ENCODE measurements at places on chromosomes 2 and 18.

GRCh38 chr18:77470569-77471413, 221.1 kb downstream of the GALR1 start:
- DNase-seq, result peak; percentile 32

GRCh38 chr2:51103205-51103604, 71.3 kb upstream of the NRXN1 start:
- DNase-seq, result peak; percentile 49

DNA sequence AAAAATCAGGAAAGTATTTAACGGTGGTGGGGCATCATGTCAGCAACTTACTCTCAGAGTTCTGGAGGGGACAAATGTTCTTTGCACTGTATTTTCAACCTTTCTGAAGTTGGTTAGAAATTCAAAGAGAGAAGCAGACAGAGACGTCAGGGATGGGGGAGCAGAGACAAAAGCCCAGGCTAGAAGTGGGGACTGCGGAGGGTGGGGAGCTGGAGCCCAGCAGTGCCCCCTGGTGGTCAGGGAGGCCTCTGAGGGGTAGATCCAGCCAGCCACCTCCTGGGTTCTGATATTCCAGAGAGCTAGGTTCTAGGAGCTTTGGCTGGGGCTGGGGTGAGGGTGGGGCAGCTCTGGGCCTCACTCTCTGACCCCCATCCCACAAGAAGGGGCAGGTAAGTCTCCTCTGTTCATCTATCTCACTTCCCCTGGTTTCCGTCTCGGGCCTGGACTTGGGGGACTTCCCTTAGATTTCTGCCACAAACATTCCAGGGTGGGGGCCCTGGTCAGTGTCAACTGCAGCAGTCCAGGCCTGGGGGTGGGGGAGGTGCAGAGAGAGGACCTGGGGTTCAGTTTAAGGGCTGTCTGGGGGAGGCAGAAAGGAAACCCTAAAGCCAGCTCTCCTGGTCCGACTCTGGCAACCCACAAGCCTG, 8.9 kb downstream of the TNS1 start:
- DNase-seq, result peak; percentile 47

- DNase-seq, result no peak
These were observed 297.9 kb downstream of the NDUFA10 start for GRCh38 chr2:239727182-239727775.

DNA sequence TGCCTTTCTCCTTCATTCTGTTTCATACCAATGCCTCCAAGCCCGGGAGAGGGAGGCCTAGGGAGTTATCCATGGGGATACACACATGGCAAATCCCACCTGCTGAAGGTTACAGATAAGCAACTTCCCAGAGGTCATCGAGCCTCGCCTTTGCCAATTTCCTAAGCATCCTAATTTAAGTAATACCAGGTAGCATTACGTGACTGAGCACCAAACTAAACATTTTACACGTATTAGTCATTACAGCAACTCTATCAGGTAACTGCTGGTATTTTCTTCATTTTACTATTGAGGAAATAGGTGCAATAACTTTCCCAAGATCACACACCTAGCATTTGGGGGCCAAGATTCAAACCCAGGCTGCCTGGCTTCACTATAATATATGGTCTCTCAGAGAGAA, 30.1 kb upstream of the BZW1 start:
- DNase-seq, result no peak

GRCh38 chr2:172894689-172895387, 159.2 kb downstream of the RAPGEF4 start:
- no peak for DNase-seq

DNA sequence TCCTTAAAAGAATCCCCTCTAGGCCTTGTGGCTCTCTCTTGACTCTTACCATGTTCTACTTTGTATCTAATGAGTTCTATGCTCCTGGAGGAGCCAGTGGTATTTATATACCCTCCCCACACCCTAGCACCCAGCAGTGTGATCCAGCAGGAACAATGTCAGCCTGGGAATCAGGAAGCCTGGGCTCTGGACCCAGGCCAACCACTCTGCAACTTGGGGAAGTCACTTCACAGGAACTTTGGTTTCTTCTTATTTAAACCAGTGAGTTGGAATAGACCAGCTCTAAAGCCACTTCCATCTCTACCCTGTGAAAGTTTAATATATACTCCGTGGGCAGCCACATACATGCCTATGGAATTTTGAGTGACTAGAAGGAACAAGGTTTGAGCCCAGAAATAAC, 11.6 kb upstream of the SPTBN1 start:
- no peak for DNase-seq

DNA sequence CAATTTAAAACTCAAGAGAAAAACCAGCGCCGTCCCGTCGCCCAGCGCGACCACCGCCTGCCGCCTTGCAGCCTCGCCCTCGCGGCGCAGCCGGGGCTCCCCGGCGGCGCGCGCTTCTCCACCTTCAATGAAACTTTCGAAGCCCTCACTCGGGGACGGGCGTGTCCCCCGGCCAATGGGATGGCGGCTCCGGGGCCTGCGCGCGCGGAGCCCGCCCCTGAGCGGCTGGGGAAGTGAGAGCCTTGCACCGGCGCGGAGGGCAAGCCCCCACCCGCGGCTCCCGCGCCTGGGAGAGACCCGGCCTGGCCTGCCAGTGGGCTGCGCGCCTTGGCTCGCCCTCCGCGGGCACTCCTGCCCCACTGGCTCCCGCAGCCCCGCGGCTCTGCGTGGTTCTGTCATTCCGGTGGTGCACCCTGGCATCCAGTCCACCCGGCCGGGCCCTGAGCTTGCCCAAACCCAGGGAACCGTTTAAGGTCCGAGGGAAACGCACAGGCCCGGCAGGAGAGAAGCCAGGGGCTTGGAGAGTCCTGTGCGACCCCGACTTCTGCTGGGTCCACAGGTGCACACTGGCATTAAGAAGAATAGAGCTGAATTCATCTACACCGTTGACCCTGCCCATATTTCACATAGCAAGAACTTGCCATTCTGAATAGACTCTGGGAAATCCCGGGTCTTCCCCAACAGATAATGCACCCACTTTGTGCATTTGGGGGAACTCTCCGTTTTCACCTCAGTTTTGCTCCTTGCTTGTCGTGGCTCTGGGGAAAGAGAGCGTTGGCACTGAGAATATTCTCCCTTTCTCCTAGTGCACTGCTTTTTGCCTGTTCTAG, at the start of gene PIEZO2:
TSS of gene PIEZO2 (minus strand) at position 129 of the 830 bp plus-strand sequence. CDS start 981 bp downstream, outside the sequence.
- peak; percentile 66 for DNase-seq

GRCh38 chr2:114548151-114548550, 105.7 kb downstream of the DPP10 start:
- no peak for DNase-seq

GRCh38 chr18:8262221-8262620, 347.0 kb upstream of the RAB12 start:
- DNase-seq, result no peak

DNA sequence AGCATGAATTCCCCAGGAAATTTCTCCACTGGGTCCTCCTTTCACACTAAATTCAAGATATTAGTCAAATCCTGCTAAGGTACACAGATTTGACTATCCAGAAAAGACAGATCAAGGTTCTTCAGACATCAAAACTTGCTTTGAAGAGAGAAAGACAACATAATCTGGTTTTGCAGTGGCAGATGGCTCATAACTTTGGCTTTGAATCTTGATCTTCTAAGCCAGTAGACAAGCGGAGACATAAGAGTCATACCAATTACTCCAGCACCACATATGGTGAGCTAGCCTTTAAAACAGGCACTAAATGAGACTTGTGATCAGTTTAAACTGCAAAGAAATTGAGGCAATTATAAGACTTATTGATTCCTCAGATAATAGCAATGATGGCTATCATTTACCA, 29.3 kb downstream of the PDE11A start:
- DNase-seq, result no peak

GRCh38 chr2:26274058-26274613, 29.4 kb downstream of the HADHB start:
- DNase-seq, result peak; percentile 56

GRCh38 chr2:241040081-241040803, 41.8 kb downstream of the SNED1 start:
- no peak for DNase-seq

DNA sequence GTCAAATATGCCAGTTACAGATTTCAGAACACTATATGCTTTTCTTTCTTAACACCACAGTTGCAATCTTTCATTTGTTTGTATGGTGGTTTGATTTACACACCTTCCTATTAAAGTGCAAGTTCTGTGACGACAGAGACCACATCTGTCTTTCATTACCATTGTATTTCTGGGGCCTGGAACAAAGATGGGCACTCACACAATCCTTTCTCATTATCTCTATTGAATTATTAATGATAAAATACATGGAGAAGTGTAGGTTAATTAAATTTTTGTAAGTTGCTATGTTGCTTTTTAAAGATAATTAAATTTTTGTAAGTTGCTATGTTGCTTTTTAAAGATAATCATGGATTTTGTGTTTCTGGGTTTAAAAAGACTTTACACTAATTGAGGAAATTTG, 79.9 kb downstream of the KCTD18 start:
- peak; percentile 46 for DNase-seq
